ENCODE measurements at places on chromosomes 6 and 20.

DNA sequence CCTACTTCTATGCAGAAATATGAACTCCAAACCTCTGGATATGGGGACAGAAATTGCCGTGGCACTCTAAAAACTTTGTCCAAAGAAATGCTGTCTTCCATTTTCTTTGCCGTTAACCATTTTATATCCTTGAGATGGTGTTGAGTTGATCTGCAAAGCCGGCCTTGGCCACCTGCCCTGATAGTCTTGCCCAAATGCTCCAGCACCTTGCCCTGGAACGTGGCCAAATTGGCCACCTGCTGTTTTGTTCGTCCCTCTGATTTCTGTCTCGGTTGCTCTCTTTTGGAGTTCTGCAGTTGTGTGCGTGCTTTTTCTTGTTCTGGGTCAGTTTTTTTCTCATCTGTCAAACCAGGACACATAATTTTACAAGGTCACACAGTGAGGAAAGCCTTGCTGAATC lies 239.7 kb upstream of the GMDS start:
- no peak for DNase-seq

DNA sequence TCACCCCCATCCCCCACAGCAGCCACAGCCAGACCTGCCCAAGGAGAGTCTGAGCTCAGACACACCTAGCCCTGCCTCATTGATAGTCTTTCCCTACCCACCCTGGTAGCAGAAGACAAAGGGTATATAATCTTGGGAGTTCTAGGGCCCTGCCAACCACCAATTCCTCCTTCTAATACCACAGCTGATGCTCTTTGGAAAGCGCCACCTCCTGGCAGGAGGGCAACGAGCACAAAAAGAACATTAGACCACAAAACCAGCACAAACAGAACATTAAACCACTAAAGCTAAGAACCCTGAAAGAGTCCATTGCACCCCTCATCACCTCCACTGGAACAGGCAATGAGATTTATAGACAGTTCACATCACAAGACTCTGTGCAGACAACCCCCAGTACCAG lies 195.8 kb upstream of the FUT9 start:
- DNase-seq, result no peak

DNA sequence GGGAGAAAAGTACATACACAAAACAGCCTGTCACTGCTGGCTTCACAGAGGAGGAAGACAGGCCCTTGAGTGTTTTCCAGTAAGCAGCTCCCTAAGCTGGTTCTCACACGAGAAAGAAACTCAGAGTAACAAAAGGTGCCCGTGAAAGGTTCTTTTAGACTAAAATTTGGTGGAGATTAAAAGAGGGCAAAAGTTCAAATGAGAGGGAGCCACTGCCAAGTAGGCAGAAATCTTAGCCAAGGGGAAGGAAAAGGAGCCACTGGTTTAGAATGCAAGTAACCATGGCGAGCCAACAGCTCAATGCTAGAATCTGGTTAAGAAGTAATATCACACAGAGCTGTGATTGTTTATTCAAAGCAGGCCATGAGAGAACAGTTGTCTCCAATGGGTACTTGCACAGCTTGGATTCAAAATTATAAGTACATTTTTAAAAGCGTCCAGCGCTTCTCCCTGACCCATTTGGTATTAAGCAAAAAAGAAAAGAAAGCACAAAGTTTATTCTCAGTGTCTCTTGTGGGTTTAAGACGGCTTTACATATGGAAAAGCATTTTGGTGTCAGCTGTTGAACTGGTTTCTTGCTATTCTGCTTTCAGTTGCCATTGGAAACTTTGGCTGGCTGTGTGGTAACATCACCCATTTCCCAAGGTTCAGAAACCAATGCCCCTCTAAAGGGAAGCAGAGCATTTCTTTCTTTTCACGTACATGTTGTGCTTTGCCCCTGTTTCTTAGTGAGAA lies 648.5 kb downstream of the RNF144B start:
- DNase-seq, result no peak

DNA sequence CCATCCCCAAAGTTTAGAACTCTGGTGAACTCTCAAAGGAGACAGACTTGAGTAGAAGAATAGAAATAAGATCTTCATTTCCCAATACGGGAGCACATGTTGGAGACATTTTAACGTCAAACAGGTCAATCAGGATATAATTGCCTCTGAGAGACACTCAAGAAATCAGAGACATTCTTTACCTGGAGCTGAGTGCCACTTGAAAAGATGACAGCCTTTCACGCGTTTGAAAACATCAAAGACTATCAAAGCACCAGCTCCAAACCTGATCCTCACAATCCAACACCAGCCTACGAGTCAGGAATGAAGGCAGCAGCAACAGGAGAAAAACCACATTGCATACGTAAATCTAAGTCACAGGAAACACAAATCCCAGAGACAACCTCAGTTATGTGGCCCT lies 571.5 kb upstream of the CDH4 start:
- no peak for DNase-seq

DNA sequence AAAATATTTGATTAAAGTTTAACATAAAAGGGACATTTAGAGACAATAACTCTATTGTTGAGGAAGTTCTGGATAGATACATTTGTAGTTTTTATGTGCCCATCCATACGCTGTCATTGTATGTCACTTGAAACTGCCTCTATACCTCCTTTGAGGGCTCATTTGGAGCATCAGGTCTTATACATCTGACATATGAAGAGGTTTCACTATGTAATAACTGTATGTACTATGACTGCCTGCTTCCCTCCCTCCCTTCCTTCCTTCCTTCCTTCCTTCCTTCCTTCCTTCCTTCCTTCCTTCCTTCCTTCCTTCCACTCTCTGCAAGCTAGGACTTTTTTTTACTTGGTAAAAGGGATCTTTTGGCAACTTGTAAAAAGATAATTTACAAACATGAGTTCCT lies 657.5 kb downstream of the GRIK2 start:
- DNase-seq, result no peak

GRCh38 chr20:4677846-4678245 lies 43.9 kb upstream of the PRND start:
- DNase-seq, result no peak

DNA sequence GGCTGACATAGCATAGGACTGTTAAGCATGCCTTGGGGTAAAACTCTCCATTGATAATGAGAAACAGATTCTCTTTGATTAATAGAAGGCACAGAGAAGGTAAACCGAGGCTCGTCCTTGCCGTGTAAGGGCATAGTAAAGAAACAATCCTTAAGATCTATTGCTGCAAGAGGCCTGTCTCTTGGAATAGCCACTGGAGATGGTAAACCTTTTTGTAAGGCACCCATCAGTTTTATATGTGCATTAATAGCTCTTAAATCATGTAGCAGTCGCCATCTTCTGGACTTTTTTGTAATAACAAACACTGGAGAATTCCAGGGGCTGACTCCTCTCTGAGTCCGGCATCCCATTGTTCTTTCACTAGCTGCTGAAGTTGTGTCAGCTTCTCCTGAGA lies 8.4 kb upstream of the ABHD12 start:
- DNase-seq, result no peak

DNA sequence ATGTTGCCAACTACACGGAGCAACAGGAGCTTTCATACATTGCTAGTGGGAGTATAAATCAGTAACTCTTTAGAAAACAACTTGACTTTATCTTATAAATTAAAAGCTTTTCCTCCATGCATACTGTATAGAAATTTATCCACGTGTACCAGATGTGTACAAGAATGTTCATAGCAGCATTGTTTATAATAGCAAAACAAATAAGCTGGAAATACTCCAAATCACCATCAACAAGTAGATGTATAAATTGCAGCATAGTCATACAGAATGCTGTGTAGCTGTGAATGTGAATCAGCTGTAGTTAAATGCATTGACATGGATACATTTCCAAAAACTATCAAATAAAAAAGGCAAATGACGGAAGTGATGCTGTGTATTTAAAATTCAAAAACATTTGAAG lies 6.0 kb downstream of the PSMF1 start:
- no peak for DNase-seq

- DNase-seq, result no peak
Observed at GRCh38 chr20:53444401-53445149, 149.1 kb downstream of the ZNF217 start.

GRCh38 chr6:28648878-28649375 lies 123.2 kb downstream of the GPX5 start:
- DNase-seq, result no peak

DNA sequence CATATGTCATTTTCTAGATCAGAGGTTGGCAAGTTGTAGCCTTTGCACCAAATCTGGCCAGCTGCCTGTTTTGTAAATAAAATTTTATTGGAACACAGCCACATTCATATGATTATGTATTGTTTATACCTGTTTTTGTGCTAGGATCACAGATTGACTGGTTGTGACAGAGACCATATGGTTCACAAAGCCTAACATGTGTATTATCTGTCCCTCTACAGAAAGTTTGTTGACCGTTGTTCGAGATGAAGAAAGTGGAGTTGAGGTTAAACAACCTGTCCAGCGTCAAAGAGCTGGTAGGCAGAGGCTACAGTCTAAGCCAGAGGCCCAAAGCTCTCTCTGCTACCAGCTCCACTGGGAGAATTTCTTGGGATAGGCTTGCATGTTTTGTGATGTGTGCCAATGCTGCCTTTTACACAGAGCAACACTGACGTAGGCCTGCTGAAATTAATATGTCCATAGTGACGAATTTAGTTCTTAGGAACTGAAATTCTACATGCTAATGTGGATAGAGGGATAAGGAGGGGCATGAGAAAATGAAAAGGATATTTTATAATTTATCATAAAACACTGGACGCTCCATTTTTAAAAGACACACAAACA lies 11.7 kb upstream of the IGF2R start:
- DNase-seq, result no peak

DNA sequence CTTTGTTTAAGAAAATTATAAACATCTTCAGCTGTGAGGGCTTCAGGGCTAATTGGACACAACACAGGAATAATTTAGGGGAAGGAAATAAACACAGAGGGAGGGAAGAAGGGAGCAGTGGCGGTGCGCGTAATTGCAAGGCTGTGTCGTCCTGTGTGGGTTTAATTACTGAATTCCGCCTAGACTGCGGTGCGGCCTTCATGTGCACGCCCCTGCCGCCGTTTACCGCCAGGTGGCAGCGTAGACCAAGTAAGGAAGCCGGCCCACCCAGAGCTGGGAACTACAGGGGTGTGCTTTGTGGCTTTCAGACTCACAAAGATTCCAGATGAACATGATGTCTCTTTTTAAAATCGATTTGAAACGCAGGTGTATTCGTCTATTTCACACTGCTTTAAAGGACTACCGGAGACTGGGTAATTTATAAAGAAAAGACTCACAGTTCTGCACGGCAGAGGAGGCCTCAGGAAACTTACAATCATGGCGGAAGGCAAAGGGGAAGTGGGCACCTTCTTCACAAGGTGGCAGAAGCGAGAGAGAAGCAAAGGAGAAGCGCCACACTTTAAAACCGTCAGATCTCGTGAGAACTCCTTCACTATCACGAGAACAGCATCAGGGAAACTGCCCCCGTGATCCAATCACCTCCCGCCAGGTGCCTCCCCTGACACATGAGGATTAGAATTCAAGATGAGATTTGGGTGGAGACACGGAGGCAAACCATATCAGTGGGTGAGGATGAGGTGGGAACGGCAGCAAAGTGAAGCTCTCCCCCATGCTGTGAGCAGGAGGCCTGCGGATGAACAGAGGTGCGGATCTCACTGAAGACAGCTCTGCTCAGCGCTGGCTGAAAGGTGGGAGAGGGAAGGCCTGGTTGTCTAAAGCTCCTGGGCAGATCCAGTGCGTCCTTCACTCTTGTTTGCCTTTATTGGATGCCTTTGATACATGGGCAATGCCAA lies 222.0 kb upstream of the PDE10A start:
- peak; percentile 76 for DNase-seq

- DNase-seq, result no peak
Observed at GRCh38 chr20:52992632-52993031, 20.5 kb downstream of the TSHZ2 start.

GRCh38 chr6:91786474-91787184 lies 1199.8 kb upstream of the MAP3K7 start:
- DNase-seq, result no peak

DNA sequence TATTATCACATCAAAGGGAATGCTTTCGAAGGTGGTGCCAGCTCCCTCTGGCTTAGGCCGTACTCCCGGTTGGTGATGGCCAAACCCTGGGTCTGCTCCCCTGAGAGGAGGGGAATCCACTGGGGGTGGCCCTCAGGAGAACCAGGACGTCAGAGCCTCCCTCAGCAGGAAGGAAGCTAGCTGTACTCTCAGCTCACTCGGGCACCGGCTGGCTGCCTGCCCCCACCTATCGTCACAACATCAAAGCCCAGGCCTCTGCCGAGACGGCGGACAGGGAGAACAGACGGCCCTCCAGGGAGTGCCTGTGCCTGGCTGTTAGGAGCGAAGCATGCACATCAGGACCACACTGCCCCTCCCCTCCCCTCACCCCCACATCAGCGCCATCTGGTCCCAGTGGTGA lies 9.2 kb upstream of the PGC start:
- no peak for DNase-seq

GRCh38 chr6:130134582-130134981 lies 88.2 kb downstream of the SAMD3 start:
- DNase-seq, result no peak

DNA sequence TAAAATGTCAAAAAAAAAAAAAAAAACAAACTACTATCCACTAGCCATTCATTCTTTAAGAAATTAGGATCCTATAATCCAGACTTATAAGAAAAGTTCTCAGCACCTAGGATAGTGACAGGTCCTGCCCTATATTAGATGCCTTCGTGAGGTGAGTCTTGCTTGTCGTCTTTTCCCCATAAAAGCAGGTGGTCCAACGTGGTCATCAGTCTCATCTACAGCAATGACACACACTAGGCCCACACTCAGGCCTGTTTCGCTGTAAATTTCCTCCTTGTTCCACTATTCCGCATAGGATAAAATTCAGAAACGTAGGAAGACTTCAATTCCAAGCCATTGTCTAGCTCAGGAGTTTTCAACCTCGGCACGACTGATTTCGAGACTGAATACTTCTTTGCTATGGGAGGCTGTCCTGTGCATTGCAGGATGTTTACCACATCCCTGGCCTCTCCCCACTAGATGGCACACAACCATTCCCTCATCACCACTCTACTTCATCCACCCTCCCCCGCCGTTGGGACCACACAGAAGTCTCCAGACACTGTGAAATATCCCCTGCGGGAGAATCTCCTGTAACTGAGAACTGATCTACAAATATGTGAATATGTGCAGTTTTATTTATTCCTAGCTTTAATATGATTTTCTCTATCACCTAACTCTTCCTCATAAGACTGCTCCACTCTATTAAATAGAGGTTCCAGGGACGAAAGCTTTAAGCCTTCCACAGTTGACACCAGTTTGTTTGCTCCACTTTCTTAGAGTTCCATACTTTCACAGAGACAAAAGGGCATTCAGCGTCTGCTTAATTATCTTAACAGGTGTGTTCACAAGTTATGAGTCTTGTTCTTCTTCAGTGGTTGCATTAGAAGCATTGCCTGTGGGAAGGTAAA lies 346.3 kb downstream of the BMP2 start:
- no peak for DNase-seq

DNA sequence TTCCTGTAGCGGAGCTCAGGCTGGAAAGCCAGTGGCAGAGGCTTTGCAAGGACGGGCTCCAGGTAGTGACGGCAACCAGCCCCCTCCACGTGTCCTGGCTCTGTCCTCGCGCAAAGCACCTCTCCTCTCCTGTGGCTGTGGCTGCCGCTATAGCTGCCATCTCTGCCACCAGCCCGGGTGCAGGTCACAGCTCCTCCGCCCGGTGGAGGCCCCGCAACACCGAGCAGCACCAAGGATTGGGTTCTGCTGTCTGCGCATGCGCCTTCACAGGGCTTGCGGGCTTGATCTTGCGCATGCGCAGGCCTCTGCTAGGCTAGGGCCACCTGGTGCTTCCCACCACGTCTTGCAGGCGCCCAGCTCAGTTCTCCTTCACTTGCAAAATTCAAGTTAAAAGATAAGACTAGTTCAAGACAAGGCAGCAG lies 625.4 kb downstream of the QKI start:
- DNase-seq, result no peak
